ENCODE measurements at places on chromosomes 2 and 18.

GRCh38 chr18:5068851-5069250, 128.2 kb downstream of the AKAIN1 start:
- DNase-seq = no peak

DNA sequence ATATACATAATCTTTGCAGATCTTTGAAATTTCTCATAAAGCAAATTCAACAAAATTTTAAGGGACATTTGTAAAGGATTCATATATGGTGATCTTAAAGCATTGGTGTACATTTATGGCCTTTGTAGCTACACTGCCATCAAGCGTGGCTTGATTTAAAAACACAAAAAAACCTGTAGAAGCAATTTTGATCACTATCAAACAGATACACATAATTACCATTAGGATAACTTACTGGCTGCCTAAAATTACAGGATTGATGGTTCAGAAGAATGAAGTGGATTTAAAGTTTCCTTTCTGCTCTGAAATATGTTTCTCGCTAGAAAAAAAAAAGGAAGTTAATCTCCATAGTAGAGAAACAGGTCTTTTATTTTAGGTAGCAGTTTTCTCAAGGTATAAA, 31.4 kb downstream of the MAPRE2 start:
- DNase-seq = no peak

GRCh38 chr2:26678035-26678434, 14.5 kb upstream of the KCNK3 start:
- no peak for DNase-seq

DNA sequence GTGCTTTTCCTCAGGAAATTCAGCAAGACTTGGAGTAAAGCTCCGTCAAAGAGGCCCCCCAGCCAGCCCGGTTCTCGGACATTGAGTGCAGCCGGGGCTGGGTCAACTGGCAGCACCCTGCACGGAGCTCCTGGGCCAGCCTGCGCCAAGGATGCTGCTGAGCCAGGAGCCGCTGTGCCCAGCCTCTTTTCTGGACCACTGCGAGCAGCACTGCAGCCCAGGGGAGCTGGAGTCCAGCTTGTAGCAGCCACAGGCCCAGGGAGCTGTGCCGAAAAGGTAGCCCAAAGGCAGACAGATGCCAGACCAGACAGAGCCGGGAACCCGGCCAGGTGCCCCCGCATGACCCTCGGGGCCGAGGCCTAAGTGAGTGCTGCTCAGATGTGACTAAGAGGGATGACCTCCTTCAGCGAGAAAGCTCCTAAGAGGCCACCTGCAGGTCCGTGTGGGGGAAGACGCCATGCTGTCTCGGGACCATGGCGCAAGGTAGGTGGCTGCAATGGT, 7.3 kb downstream of the CLHC1 start:
- DNase-seq = no peak

DNA sequence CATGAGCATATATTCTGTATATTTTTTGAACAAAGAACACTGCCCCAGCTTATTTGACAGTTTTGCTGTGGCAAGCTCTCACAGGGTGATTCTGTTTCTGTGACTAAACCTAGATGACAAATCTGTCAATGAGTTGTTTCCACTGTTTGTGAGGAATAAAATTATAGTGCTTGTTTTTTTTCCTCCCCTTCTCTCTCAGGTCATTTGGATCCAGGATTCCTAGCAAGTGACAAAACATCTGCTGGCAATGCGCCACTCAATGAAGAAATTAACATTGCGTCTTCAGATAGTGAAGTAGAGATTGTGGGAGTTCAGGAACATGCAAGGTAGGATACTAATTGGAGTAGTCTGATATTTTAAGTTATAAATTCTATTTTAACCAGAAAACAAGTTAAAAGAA, 149.3 kb downstream of the HAUS1 start:
- no peak for DNase-seq

DNA sequence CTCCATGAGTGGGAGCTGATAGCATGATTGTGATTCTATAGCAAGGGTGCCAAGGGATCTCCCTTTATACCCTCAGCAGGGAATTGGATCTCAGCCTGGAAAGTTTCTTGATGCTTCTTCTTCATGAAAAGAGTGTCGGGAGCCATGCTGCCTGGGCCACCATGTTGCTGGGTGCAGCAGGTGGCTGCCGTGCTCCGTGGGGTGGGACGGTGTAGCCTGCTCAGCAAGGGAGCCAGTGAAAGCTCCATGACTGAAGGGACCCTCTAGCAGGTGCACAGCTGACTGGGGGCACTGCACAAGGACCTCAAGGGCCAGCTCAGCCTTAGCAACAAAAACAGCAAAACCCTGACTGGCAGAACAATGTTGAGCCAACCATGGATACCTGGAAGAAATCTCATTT, 368.9 kb upstream of the HS6ST1 start:
- DNase-seq = no peak
